Urinary bladder (tissue), 4 donors: ENCODE measurements at places on chromosomes 12 and 14. TPM values are rescaled to one million over a fixed set of nuclear protein-coding genes. Genes with fewer than 3 reads are reported as not detected.

Gene KRT8
- 96.2 TPM for total RNA-seq

Gene GPR132
- 1.7 TPM for total RNA-seq

GRCh38 chr12:94872007-94872653, 131.4 kb downstream of the NDUFA12 start:
- no peak for DNase-seq

DNA sequence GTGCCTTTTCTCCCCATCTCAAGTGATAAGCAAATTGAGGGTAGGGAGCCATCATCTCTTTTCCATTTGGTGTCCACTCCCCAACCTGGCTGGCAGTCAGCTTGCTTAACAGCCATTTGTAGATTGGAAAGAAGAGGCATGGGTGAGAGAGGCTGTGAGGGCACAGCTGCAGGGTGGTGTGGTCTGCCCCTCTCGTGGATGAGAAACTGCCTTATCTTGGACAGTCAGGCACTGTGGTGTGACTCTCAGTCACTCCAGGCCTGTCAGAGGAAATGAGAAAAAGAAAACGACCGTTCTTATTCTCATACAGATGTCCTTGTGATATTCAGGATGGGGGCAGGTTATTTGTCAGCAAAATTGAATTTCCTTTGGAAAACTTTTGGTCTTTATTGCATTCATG, 65.1 kb upstream of the SRSF5 start:
- no peak for DNase-seq

Gene SLC7A7
- 9.3 TPM for total RNA-seq

GRCh38 chr12:64240781-64241180, 18.7 kb upstream of the KICS2 start:
- DNase-seq, result no peak

GRCh38 chr14:38931969-38932652, 170.9 kb downstream of the SEC23A start:
- DNase-seq, result no peak

DNA sequence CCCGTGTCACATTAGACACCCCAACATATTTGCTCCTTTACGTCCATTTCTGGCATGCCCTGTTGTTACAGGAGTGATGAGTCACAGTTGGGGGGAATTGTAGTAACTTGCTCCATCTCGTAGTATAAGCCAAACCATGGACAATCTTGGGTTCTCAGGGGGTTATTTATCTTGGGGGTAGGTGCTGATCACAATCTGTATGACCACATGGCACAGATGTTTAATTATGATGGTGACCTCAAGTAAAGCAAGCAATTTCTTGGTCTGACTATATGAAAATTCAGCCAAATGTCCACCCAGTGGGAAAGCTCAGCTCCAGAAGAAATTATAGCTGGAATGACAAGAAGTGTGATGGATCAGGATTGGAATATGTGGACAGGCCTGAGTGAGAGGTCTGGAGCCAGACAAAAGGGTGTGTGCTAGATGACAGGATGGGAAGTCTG, 32.1 kb upstream of the STON2 start:
- no peak for DNase-seq

Gene TMEM132C
- total RNA-seq, result 11.1 TPM

Gene PAPLN
- 4.8 TPM for total RNA-seq

DNA sequence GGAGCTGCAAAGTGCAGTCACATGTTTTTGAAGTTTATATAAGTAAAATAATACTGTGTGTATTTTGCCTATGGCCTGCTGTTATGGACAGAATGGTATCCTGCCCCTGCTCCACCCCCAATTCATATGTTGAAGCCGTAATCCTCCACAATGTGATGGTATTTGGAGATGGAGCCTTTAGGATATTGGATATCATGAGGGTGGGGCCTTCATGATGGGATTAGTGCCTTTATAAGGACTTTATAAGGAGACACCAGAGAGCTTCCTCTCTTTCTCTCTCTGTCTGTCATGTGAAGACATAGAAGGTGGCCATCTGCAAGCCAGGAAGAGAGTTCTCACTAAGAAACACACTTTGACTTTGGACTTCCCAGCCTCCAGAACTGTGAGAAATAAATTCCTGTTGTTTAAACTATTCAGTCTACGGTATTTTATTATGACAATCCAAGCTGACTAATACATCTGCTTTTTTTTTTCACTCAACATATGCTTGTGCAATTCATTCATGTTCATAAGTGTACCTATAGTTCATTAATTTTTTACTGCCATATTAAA, 3.1 kb upstream of the CHPT1 start:
- no peak for DNase-seq

Gene CLEC4D
- 0.32 TPM for total RNA-seq

- no peak for DNase-seq
Observed at GRCh38 chr12:102528111-102528510, 47.7 kb upstream of the IGF1 start.

DNA sequence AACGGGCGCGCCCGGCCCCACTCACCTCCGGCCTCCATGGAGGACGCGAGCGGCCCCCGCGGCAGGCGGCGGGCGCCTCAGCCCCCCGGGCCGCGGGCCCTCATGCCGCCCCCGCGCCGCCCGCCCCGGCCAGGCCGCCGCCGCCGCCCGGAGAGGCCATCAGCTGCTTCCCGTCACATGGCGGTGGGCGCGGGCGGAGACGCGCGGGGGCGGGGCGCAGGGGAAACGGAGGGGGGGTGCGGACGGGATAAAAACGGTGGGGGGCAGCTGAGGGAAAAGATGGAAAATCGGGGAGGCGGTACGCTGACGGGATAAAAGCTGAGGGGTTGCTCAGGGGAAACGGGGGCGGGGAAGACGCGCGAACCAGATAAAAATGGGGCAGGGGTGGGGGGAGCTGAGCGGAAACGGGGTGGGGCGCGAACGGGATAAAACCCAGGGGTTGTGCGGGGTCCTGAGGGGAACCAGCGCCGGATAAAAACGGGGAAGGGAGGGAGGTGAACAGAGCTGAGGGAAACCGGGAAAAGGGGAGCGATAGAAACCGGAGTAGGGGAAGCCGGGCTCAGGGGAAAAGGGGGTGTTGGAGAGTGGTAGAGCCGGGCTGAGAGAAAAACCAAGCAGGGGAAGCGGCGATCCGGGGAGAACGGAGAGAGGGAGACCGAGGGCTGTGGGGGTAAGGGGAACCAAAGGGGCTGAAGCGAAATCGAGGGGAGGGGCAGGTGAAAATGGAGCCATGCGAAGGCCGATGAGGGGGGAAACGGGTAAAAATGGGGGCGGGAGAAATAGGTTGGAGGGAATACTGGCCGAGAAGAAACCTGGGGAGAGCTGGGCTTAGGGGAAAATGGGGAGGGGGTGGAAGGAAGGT, at the start of gene WSB2:
WSB2 (minus strand) TSS at position 169 of the 862 bp plus-strand sequence; CDS start at position 38, 131 bp downstream.
- no peak for DNase-seq

GRCh38 chr12:81231574-81232368, 153.9 kb downstream of the ACSS3 start:
- no peak for DNase-seq

DNA sequence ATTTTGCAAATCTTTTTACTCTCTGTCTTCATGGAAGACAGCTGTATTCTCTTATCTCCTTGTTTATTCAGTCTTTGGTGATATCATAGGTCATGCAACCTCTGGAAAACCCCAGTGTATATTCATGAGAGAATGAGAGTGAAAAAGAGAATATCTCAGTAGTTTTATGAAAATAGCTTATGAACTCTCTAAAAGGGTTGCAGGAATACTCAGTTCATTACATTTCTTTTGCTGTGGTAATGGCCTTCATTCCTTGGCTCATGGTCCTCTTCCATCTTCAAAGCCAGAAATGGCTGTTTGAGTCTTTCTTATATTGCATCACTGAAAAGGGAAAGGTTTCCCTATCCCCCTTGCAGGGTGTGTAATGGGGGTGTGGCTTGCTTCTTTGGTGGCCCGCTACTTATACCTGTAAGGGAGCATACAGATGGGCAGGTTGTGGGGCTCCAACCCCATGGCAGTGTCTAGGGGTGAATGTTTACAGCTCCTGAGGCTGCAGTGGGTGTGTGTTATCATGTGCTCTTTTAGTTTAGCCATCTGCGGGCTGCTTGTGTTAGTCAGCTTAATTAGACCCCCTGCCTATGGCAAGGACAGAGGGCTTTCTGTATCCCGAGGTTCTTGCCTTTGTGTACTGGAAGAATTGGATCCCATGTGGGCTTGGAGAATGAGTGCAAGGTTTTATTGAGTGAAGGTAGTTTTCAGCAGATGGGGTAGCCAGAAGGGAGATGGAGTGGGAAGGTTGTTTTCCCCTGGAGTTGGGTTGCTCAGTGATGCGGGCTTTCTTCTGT, 150.2 kb downstream of the CCDC91 start:
- no peak for DNase-seq

Gene CDC42BPB
- total RNA-seq, result 74.4 TPM

Gene CCND2
- total RNA-seq, result 203 TPM

- DNase-seq, result no peak
Observed at GRCh38 chr12:19130224-19131024, 891 bp downstream of the PLEKHA5 start.

- DNase-seq, result no peak
Observed at GRCh38 chr14:61620130-61620946, 75.0 kb upstream of the HIF1A start.

DNA sequence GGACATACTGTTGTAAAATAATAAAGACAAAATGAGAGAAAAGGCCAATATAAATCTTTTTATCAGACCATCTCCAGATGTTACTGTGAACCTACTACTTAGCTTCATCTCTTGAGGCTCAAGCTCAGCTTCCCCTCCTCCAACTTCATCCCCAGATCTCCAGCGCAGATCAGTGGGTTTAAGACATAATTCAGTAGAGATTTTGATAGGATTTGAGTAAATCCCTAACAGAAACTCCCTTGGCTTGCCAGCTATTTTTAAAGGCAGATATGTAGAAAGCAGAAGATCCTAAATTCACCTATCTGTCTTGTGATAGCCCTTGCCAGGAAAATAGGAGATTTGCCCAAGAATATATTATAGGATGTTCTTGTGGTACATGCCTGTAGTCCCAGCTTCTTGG, 236.7 kb downstream of the FBXL14 start:
- DNase-seq, result no peak

Gene PKP2
- total RNA-seq, result 9.7 TPM

DNA sequence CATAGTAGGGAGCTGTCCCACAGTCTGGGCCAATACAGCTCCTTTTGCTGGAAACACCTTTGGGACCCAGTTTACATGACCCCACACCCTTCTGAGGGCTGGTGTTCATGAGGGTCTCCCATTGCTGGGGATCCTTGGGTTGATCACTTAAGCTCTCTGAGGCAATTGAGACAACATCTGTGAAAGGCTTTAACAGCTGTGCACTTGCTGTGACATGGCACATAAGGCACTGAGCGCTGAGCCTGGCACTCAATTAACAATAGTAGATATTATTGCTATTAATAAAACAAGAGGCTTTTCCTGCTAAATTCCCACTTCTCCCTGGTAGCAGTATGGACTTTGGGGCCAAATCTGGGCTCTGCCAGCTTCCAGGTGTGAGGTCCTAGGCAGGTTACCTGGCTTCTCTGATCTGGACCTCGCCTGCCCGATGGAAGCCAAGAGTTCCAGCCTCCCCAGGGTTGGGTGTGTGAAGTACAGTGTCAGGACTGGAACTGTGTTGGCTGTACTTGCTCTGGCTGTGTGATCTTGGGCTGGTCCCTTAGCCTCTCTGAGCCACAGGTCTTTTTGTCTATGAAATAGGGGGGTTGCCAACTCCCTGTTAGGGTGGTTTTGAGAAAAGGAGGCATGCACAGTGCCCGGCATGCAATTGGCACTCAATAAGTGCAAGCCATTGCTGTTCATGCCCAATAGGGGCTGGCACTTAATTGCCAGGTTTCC, 3.1 kb downstream of the SH2B3 start:
- DNase-seq, result no peak
